CD4-positive, alpha-beta T cell treated with Interferon alpha-2 for 1 hour (primary cell): ENCODE measurements at places on chromosomes 13 and 19.
A peak's percentile ranks its signal among the peaks of the same experiment; 100 is the strongest.

DNA sequence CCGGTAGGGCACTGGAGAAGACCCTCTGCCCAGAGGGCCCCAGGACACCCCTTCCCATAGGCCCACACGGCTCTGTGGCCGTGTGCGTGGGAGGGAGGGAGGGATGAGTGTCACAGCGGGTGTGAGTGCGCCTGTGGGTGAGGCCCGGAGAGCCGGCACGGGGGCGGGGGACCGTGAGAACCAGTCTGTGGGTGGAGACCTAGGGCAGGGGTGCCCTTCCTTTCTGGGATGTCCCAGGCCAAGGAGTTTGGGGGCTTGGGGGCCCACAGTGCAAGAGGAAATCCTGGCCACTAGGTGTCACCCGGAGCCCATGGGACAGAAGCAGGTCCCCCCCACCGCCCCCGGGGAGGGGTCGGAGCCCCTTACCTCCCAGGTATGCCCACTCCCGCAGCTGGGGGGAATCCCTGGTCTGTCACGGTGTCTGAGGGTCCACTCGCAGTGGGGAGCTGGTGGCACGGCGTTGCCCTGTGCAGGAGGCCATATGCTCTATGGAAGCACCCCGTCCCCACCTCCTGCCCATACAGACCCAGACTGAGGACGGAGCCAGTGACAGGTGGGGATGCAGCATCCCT is 16.0 kb upstream of the SLC7A10 start:
- peak; percentile 46 for DNase-seq

GRCh38 chr19:18057557-18057956 is 29.2 kb downstream of the IL12RB1 start:
- DNase-seq = no peak

GRCh38 chr19:45564131-45564780 is 20.3 kb downstream of the OPA3 start:
- no peak for DNase-seq

GRCh38 chr13:51025245-51025905 is 85.7 kb downstream of the C13orf42 start:
- DNase-seq = no peak

DNA sequence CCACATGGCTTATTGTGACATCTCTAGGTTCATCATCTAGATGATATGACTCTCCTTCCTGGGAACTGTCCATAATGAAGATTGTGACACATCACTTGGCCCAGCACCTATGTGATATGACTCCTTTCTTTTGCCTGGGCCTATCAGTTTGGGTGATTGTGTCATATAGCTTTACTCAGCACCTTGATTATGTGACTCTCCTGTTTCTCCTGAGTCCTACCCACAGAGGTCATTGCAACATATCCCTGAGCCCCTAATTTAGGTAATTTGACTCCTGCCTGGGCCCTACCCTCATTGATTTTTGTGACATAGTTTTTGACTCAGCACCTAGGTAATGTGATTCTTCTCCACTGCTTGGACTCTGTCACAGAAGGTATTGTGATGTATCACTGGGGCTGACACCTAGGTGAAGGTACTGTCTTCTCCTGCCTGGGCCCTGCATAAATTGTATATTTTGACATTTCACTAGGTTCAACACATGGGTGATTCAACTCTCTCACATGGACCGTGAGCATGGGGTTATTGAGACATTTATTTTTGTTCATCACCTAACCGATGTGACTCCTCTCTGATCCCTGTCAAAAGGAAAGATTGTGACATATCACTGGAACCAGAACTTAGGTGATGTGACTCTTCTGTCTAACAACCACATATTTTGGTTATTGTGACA is 26.2 kb upstream of the ZNF254 start:
- no peak for DNase-seq

GRCh38 chr19:35742121-35742724 is at the start of gene IGFLR1:
TSS of gene IGFLR1 (minus strand) at chr19:35742452. CDS start at chr19:35741180, 1,272 bp downstream.
- peak; percentile 77 for DNase-seq

DNA sequence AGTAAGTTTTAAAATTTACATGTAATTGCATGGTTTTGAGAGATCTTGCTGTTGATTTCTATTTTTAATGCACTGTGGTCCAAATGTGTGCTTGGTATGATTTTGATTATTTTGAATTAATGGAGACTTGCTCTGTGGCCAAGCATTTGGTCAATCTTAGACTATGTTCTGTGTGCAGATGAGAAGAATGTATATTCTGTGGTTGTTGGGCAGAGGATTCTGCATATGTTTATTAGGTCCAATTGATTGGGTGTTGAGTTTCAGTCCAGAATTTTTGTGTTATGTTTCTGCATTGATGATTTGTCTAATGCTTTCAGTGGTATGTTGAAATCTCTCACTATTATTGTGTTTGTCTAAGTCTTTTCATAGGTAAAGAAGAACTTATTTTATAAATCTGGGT is 82.3 kb downstream of the TDRD3 start:
- no peak for DNase-seq

DNA sequence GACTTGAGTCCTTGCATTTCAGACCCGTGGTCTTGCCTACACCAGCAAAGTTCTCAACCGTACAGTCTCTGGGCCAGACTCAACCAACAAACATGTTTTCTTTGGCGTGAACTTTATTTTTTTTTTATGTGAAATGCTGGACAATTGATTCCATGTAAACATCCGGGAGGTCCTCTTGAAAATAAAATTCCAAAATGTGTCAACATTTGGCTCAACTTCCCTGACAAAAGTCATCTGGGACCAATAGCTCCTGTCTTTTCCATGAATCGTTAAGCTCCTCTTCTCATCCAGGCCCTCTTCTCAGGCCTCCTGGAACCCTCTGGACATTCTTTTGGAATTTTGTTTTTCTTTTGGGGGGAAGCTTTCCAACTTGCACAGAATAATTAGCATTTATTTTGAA is 2.7 kb downstream of the ALDH16A1 start:
- DNase-seq = no peak

DNA sequence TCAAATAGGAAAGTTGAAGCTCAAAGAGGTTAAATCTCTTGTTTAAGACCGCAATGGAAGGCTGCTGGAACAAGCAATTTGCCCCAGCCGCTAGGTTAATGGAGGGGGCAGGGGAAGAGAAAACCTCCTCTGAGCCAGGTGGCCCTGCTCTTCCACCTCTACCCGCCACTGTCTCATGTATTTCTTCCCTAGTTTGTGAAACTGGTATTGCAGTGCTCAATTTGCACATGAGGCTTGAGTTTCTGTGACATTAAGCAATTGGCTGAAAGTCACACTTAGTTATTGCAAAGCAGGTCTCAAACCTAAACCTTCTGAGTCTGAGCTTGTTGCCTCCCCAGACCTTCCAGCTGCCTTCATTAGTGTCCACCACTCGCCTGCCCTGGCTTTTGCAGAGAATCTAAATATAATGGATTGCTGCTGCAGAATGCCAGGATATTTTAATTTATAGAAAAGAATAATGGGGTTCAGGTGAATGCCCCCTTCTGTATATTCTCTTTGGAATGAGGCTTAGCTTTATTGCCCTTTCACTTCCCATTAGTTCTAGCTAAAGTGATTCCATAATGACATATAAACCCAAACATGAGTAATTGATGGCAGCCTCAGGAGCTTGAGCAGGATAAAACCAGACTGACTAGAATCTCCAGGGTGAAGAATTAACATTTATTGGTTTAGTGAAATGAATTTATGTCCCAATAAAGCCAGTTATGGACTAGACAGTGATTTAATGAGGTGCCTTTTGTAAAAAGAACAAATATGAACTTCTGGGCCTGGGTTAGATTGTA is 27.0 kb upstream of the OLFM4 start:
- DNase-seq = no peak

GRCh38 chr13:28819735-28820098 is 422 bp upstream of the MTUS2 start:
- DNase-seq = peak; percentile 50

GRCh38 chr19:28694812-28695211 is 518.1 kb downstream of the UQCRFS1 start:
- DNase-seq = no peak

DNA sequence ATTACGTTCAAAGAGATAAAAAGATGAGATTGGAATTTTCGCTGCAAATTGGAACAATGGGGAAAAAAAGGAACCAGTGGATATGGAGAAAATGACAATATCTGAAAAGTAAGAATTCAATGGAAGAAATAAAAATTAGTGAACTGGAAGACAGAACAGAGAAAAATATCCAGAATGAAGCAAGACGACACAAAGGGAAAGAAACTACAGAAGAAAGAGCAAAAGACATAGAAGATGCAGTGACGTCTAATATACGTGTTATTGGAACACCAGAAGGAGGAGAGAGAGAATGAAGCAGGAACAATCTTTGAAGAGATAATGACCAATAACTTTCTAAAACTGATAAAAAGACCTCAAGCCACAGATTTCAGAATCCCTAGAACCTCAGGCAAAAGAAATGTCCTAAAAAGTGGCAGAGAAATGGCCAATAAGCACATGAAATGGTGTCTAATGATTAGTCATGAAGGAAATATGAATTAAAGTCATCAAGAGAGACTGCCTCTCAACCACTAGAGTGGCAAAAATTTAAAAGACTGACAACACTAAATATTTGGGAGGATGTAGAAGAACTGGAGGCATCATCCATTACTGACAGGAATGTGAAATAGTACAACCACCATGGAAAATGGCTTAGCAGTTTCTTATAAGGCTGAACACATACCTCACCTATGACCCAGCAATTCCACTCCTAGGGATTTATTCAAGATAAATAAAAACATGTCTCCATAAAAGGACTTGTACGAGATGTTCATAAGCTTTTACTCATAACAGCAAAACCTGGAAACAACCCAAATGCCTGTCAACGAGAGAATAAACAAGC is 56.5 kb downstream of the GADD45B start:
- DNase-seq = no peak

- DNase-seq = no peak
Observed at GRCh38 chr13:45416516-45417128, 1.6 kb downstream of the SLC25A30 start.

DNA sequence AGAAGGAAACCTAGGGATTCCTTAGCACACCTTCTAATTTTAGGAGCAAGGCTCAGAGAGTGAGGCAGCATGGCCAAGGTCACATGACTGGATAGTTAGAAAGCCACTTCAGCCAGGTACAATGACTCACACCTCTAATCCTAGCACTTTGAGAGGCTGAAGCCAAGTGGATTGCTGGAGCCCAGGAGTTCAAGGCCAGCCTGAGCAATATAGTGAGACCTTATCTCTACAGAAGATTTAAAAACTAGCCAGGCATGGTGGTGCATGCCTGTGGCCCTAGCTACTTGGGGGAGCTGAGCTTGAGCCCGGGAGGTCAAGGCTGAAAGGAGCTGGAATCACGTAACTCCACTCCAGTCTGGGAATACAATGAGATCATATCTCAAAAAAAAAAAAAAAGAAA is 69.2 kb downstream of the TEX26 start:
- no peak for DNase-seq

DNA sequence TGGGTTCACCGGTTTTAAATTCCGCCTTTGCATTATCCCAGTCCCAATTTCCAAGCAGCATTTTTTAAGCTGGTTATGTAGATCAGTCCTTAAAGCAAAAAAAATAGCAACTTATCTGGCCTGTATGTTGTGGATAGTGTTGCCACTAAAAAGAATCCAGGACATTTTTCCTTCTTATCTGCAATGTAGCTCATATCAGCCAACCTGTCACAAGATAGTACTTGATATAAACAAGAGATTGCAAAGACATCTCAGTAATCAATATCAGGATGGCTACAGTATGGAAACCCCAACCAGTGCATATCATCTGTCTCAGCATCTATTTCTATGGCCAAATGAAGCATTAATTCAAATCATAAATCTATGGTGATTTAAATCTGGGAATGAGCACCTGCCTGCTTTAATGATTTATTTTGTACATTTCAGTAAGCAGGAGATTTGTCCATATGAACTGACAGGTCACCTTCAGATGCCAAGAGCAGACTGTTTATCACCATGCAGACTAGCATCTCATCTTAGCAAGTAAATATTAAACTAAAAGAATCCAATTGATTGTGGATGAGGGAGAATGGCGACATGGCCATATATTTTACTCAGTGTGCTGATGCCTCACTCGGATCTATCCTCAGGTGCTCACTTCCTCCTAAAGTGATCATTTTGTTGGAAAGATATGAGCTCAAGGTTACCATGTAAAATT is 240.4 kb downstream of the DACH1 start:
- no peak for DNase-seq

GRCh38 chr19:14021474-14021873 is 6.5 kb upstream of the RLN3 start:
- DNase-seq = no peak

GRCh38 chr13:34458756-34459715 is 483.0 kb upstream of the NBEA start:
- no peak for DNase-seq

- no peak for DNase-seq
Observed at GRCh38 chr13:66558506-66558905, 671.6 kb downstream of the PCDH9 start.

- no peak for DNase-seq
Observed at GRCh38 chr13:102878481-102878880, 32.6 kb downstream of the ERCC5 start.

- no peak for DNase-seq
Observed at GRCh38 chr13:75402787-75403186, 79.2 kb downstream of the TBC1D4 start.

GRCh38 chr13:78476910-78477309 is 126.4 kb downstream of the POU4F1 start:
- DNase-seq = no peak

DNA sequence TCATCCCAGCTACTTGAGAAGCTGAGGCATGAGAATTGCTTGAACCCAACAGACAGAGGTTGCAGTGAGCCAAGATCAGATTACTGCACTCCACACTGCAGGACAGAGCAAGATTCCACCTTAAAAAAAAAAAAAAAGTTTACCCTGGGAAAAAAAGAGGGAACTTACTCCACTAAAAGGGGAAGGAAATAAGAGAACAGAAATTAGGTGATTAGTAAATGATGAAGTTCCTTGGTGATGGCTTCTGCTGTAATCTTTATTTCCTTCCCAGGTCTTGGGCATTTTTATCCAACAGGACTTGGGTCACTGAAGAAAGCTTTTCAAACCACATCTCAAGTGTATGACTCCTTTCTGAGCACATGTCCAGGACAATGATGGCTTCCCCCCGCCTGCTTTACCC is 9.3 kb downstream of the ZNF780A start:
- no peak for DNase-seq

DNA sequence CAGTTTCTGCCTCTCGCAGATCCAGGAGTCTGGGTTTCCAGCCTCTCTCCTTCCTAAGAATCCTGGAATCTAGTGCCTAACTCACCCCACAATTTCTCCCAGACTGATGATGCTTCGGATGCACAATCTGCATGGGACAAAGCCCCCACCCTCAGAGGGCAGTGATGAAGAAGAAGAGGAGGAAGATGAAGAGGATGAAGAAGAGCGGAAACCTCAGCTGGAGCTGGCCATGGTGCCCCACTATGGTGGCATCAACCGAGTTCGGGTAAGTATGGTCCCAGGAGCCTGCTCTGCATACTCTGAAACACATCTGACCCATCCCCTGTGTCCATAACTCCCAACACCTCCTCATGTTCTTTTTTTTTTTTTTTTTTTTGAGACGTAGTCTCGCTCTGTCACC is 796 bp downstream of the GRWD1 start:
- DNase-seq = no peak

GRCh38 chr19:43078311-43078710 is 4.2 kb downstream of the PSG2 start:
- no peak for DNase-seq

- DNase-seq = no peak
Observed at GRCh38 chr13:41848435-41849255, 112.3 kb downstream of the VWA8 start.

- no peak for DNase-seq
Observed at GRCh38 chr19:18795540-18795939, 4.4 kb upstream of the COMP start.

- no peak for DNase-seq
Observed at GRCh38 chr19:51708811-51709210, 15.0 kb downstream of the HAS1 start.

- DNase-seq = no peak
Observed at GRCh38 chr13:30832845-30833332, 73.2 kb upstream of the MEDAG start.

GRCh38 chr19:32020538-32020937 is 324.9 kb upstream of the ZNF507 start:
- DNase-seq = no peak
